Activated CD4-positive, alpha-beta T cell treated with anti-CD3 and anti-CD28 coated beads, Interleukin-2, amount 10 ng/mL, durations not matched to agents 7 days and 5 days (primary cell): ENCODE measurements at places on chromosomes 13 and 19. TPM values are rescaled to one million over a fixed set of nuclear protein-coding genes. Genes with fewer than 3 reads are reported as not detected.

The ANKRD24 gene
- 0.60 TPM for total RNA-seq

The F7 gene
- not detected for total RNA-seq

The WDR87 gene
- not detected for total RNA-seq

The USF2 gene
- total RNA-seq: 162 TPM

The ZNF536 gene
- total RNA-seq: not detected

The LGALS14 gene
- not detected for total RNA-seq

The C19orf33 gene
- total RNA-seq: not detected

The PRR22 gene
- total RNA-seq: 5.4 TPM

The SHISA2 gene
- total RNA-seq: 0.35 TPM

The ZNF208 gene
- total RNA-seq: 0.73 TPM

The SSC5D gene
- 0.42 TPM for total RNA-seq

The CACNG8 gene
- total RNA-seq: not detected

GRCh38 chr13:51590971-51591627 lies 6.8 kb downstream of the WDFY2 start:
- no peak for DNase-seq

DNA sequence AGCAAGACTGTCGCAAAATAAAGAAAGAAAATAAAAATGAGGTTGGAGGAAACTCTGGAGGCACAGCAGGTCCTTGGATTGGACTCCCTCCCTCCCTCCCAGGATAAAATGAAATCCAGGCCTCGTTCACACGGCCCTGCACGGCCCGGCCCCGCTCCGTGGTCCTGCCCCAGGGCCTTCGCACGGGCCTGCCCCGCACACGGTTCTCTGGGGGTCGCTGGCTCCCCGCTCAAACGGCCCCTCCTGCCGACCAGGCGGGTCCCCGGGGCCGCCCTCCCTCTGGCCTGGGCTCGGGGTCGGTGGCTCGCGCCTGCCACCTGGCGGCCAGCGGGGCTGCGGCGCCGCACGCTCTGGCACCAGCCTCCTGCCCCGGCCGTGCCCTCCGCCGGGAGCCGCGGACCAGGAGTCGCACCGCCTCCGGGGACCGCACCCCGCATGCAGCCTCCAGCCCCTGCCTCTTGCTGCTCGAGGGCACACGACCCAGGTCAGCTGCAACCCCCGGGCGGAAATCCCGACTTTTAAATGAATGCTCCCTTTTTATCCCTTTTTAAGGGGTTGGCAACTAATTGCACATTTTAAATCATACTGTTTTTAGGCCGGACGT lies 1.5 kb upstream of the WDR18 start:
- peak; percentile 65 for DNase-seq

DNA sequence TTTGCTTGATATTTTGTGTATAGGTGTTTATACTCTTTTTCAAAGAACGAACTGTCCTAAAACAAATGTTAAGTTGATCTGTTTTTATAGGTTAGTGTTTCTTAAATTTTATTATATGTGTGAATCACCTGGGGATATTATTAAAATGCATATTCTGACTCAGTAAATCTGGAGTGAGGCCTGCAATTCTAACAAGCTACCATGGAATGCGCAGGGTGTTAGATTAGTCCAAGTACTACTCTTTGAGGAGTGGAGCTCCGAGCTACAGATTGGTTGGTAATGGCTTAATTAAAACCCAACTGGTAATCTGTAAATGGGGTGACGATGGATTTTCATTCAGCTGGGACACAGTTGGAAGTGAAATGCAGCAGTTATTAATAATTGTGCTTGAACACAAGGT lies 214.1 kb upstream of the UFM1 start:
- DNase-seq: no peak

- DNase-seq: no peak
Measured at GRCh38 chr13:114009590-114010400, 35.9 kb upstream of the C13orf46 start.

DNA sequence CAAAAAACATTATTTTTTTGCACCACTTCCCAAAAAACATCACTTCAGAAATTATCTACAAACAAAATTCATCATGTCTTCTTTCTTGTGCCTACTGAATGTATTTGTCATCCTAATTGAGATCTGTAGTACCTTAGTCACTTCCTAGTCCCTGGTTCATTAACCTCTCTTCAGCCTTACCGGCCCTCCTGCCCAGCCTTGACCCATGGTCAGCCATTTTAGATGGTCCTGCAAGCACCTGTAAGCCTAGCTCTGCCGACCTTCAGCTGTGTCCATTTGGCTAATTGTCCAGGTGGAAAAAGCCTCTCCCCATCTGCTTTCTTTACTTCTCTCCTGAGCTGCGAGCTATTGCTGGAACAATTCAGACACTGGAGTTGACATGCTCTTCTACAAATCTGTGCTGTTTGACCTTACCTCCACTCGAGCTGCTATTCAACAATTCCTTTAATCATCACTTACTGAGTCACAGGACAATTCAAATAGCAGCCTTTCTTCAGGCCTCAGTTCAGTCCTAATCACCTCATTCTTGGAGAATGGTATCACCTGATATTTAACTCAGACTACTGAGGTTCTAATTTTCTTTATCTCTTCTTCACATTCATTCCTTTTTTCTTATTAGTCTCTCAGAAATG lies 882.5 kb downstream of the PCDH9 start:
- no peak for DNase-seq

GRCh38 chr19:37221136-37221535 lies 3.1 kb downstream of the ZNF383 start:
- no peak for DNase-seq

- DNase-seq: no peak
Measured at GRCh38 chr19:51136851-51137551, 5.1 kb upstream of the SIGLEC7 start.

DNA sequence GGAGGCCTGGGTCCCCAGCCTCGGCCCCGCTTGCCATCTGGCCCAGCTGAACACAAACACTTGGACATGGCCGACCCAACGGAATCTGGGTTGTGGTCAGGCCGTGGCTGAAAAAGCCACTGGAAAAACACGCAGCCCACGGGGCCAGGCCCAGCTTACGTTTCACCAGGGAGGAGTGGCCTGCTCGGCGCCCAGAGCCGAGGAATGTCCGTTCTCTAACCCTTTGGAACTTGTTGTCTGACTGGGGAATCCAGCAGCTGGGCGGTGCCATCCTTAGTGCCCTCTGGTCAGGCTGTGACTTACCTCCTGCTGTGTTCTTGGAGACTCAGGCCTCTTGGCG lies 13.8 kb downstream of the CILP2 start:
- DNase-seq: no peak

- no peak for DNase-seq
Measured at GRCh38 chr19:5698635-5699422, 8.7 kb downstream of the RPL36 start.

DNA sequence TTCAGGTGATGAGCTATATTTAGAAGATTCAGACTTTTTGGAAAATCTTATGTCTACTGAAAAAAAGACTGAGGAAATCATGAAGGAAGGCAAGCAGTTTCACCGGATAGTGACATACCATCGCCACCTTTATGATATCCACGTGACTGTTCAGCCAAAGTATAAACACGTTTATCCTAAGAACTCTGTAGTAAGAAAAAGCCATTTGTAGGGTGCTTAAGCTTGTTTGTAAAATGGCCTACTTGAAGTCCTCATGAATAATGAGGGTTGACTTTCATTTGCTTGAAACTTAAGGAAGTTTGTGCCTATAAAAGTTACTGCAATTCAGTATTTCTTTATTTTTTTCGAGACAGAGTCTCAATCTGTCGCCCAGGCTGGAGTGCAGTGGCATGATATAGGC lies 7.8 kb upstream of the TDRD12 start:
- no peak for DNase-seq

- DNase-seq: no peak
Measured at GRCh38 chr19:33407140-33407551, 33.6 kb downstream of the CEBPG start.

DNA sequence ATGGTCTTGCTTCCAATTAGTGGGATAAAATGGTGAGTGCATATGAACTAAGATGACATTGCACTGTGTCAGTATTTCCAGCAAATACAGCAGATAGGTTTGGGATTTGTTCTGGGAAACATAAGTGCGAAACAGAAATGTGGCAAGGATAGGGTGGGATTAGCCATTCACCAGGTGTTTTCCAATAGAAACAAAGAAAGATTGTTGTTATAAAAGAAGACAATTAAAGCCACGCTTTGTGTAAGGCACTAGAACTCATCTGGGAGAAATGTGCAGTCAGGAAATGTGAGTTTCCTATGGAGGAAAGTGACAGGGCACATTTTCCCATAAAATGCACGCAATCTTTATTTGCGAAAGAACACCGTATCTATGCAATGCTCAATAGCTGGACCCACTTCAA lies 1547.8 kb downstream of the EFNB2 start:
- DNase-seq: no peak

- DNase-seq: no peak
Measured at GRCh38 chr13:99514801-99515200, 13.5 kb downstream of the TM9SF2 start.

DNA sequence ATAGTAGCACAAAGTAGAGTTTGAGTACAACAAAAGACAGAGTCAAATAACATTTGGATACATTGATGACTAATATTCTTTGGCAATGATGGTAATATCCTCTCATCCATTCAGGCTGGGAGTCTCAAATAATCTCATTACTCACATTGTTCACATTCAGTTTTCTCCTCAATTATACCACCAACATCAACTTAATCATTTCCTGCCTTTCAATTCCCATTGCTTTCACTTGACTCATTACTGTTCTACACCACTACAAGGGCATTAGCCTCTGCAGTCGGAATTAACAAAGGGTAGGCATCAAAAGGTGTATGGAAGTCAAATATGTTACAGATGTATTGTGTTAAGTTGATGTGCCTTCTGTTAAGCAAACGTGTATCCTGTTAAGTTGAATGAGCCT lies 518.4 kb upstream of the SLITRK1 start:
- no peak for DNase-seq

DNA sequence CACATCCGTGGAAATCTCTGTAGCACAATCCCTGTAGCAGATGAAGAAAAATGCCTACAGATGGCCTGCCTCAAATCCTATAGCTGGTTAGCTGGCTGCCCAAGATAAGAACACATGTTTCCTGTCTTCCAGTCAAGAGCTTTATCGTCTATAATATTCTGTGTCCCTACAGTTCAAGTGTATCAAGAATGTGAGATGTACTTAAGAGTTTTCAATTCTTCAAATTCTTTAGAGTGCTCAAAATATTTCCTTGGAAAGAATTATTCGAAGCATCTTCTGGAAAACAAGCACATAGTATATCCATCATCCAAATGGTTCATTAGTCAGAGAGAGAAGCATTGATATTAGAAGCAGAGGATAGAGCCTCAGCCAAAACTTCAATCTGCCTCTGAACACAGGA lies 239.8 kb downstream of the COG6 start:
- no peak for DNase-seq

- no peak for DNase-seq
Measured at GRCh38 chr13:113573065-113573464, 11.5 kb upstream of the TFDP1 start.

DNA sequence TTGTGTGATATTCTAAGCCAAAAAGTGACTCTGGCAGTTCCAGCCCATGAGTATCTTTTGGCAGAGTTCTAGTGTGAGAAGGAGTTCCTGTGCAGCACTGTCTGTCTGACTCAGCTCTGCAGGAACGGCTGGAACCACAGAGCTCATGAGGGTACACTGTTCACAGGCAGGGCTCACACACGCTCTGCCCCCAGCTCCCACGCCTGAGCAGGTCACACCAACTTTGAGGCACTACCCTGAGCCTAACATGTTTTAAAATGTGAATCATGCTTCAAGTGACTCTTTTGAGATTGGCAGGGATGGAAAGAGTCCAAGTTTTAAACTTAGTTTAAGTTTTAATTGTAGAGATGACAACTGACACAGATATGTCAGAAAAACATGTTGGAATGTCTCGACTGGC lies 1203.3 kb downstream of the UQCRFS1 start:
- DNase-seq: no peak

DNA sequence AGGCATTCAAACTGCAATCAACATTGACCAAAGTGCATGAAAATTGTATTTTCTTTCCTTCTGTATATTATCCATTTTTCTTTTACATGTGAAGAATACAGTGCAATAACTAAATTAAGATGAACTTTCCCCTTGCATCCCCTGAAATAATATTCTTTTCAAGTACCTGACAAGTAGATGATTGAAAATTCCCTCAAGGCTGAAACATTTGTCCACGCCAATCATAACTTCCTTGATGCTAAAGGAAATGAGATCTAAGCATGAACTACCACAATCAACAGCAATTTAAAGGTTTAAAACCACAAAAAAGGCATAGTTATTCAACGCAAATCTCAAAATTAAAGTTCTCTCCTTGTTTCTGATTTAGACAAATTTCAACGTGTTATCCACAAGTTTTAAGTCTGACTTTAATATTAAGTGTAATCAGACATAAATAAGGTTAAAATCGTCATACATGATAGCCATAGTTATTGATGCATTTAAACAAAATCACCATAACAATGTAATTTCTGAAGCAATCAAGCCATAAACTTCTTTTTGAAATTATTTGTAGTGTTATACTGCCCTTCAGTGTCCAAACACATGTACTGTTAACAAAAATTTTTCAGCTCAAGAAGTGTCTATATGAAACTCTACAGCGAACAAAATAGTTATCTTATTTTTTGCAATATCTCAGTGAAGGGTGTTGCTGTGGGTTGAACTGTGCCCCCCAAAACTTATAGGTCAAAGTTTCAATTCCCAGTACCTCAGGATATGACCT lies 169.5 kb downstream of the DCLK1 start:
- no peak for DNase-seq

- no peak for DNase-seq
Measured at GRCh38 chr13:22091971-22092300, 421.1 kb downstream of the FGF9 start.

GRCh38 chr13:37226971-37227370 lies 121.5 kb upstream of the CSNK1A1L start:
- no peak for DNase-seq

DNA sequence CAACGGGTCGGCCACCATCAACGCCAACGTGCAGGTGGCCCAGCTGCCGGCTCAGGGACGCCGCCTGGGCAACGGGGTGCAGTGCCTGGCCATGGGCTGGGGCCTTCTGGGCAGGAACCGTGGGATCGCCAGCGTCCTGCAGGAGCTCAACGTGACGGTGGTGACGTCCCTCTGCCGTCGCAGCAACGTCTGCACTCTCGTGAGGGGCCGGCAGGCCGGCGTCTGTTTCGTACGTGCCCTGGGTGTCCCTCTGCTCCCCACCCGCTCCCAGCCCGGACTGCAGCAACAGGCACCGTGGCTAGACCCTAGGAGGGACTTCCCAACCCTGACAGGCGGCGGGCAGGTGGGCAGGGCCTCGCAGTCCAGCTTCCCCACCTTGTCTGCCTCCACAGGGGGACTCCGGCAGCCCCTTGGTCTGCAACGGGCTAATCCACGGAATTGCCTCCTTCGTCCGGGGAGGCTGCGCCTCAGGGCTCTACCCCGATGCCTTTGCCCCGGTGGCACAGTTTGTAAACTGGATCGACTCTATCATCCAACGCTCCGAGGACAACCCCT lies 3.5 kb downstream of the ELANE start:
- DNase-seq: no peak
